ENCODE measurements at places on chromosomes 6 and 20.

DNA sequence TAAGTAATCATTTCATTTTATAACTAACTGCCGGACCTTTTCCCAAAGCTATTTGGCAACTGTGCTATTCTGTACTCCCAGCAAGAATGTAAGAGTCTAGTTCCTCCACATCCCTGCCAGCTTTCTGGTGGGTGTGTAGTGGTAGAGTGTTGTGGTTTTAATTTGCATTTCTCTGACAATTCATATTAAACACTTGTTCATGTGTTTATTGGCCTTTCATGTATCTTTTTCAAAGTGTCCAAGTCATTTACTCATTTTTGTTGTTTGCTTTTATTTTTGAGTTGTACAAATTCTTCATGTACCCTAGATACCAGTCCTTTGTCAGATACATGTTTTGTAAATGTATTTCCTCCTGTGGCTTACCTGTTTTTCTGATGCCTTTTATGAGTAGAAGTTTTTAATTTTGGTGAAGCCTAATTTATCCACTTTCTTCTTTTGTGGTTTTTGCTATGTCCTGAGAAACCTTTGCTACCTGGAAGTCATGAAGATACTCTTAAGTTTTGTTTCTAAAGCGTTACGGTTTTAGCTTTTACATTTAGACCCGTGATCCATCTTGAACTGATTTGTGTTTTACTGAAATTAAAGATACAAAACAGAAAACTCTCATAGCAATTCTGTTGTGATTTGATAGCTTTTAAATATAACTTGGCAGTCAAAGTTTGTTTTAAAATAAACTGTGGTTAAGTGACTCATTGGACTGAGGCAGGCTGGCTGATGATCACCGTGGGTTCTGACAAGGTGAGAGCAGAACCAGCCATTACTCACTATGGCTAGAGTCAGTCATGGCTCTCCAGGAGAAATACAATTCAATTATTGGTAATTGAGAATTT, 8.0 kb downstream of the MYLIP start:
- DNase-seq = peak; percentile 76

- no peak for DNase-seq
These were observed 610.4 kb upstream of the IMPG1 start for GRCh38 chr6:76682842-76683241.

DNA sequence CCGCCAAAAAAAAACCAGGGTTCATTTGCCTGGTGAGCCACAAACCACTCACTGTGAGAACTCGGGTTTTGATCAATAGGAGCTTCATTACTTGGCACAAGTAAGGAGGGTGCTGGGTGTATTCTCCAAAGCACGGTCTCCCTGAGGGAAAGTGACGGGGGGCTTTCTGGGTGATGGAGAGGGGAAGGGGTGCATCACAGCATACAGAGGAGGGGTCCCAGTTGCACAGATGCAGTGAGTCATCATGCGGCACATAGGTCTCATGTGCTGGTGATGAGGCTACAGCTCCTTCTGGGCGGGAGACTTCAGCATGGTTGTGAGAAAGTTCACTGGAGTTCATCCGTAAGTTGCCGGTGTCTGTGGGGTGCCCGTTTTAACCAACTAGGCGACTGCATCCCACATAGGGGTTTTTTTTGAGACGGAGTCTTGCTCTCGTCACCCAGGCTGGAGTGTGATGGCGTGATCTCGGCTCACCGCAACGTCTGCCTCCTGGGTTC, 36.2 kb downstream of the SUN5 start:
- DNase-seq = no peak

DNA sequence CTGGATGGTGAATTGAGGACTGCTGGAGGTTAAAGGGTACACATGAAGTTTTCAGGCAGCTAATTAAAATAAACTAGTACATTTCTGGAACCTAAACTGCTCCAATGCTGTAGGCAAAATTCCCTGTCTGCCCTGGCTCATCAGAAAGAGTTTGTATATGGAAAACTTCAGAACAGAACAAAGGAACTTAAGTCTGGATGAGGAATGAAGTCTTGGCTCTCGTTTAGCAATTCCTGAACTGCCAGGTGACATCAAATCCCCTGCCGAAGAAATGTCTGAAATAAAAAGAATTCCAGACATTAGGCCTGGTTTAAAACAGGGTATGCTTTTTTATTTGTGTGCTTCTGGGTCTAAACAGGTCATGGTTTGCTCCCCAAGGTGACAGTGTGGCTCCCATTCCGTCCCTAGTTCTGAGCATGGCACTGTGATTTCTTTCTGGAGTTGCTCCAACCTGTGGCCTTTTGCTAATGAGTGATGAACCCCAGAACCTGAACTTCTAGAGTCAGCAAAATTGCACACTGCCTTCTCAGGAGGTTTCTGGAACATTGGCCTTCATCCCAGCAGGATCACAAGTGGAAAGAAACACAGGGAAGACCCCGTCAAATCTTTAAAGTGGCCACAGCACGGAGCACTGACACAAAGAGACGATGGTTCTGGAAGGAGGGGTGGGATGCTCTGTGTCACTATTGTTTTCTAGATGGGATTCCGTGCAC, 129.4 kb upstream of the NAA20 start:
- no peak for DNase-seq

DNA sequence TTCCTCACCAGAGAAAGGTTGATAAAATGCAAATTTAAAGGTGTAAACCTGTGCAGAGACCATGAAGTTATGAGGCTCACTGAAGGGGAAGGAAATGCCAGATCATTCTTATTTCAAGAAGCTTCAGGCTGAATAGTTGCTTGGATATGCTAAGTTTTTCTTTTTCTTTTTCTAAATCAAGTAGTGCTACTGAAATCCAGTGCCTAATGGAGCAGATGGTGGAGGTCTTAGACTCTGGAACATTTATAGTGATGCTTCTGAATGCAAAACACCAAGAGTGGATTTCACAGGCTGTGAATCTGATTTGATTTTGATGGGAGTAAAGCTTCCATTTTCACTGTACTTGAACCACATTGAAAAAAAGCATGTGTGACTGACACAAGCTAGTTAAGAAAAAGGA, 151.2 kb upstream of the BEND3 start:
- no peak for DNase-seq

DNA sequence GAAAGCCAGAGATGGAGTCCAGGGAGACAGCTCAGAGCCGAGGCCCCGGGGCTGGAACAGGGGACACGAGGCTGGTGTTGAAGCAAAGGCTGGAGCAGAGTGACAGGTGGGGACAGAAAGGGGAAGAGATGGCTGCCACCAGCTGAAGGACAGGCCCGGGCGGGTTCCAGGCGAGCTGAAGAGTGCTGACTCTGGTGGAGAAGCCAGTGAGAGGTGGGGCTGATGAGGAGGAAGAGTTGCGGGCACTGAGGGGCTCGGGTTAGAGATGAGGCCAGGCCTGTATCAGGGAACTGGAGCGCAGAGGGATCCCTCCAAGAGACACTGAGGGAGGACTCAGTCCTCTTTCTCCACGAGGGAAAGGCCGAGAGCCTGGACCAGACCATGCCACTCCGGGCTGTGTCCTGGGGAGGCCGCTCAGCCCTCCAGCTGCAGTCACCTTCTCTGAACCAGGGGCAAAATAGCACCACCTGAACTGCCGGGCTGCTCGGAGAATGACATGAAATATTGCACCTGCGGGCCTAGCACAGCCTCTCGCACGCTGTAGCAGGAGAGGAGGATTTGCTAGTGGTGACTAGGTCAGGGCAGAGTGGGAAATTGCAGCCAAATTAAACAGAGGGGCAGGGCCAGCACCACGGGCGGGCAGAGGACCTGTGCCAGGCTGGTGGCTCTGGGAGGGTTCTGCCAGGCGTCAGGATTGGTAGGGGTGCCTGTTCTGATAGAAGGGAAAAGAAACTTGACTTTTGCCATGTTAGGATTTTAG, 175.9 kb downstream of the ZDHHC14 start:
- no peak for DNase-seq

DNA sequence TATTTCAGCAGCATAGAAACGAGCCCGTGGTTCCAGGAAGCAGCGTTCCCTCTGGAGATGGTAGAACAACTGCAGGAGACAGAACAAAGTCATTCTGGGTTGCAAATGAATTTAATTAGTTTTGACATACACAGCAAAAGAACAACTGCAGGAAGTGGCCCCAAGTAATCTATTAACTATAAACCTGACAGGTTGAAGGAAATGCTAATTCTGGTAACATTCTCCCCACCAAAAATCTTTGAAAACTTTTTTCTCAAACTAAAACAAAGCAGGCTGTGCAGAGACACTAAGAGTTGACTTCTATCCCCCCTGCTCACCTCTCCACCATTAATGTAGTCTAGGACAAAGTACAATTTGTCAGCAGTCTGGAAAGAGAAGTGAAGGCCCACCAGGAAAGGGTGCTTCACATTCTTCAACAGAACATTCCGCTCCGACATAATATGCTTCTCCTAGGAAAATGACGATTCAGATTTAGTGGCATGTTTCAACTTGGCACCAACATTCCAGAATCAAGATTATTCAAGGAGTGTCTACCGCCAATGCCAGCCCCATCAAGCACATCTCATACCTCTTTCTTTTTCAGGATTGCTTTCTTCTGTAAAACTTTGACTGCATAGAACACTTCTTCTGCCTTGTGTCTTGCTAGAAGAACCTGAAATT, 120.4 kb upstream of the SLC2A12 start:
- DNase-seq = no peak

DNA sequence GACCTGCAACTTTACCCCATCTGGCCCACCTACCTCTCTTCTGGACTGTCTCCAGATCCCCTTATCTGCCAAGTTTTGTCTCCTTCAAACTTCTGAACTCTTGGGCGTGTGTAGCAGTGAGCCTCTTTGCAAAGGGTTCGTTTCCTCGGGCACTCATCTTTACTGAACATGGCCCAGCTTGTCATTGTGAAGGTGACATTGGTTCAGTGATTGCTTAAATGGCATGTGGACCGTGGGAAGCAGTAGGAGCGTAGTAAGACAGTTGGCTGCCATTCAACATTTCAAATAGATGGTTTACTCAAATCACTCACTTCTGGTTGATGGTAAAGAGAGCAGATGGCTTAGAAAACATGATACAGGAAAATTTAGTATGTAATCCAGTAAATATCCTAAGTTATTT, 34.8 kb upstream of the KIF25 start:
- no peak for DNase-seq

DNA sequence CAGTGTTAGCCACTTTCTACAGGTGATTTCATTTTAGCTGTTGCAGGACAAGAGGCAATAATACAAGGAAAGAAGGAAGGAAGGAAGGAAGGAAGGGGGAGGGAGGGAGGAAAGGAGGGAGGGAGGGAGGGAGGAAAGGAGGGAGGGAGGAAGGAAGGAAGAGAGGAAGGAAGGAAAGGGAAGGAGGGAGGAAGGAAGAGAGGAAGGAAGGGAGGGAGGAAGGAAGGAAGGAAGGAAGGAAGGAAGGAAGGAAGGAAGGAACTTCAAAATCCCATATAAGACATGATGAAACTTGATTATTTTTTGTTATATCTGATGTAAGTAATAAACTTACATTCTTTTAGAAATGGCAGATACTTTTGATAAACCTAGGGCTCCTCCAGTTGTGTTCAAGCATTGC, 83.6 kb downstream of the TFAP2B start:
- no peak for DNase-seq

DNA sequence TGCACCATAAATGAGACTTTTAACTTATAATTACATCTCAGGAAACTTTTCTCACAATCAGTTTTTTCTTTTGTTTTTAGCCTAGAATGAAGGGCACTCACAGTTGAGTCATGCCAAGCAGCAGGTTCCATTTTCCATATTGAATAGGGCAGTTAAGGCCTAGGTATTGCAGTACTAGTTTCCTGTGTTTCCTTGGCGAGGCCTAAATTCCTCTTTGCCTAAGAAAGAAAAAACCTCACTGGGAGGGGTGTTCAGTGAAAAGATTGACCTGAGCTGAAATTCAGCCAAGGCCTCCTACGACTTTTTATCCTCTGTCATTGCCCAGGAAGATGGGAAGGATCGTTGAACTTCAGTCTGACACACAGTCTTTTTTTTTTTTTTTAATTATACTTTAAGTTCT, 85.5 kb downstream of the IMPG1 start:
- no peak for DNase-seq

DNA sequence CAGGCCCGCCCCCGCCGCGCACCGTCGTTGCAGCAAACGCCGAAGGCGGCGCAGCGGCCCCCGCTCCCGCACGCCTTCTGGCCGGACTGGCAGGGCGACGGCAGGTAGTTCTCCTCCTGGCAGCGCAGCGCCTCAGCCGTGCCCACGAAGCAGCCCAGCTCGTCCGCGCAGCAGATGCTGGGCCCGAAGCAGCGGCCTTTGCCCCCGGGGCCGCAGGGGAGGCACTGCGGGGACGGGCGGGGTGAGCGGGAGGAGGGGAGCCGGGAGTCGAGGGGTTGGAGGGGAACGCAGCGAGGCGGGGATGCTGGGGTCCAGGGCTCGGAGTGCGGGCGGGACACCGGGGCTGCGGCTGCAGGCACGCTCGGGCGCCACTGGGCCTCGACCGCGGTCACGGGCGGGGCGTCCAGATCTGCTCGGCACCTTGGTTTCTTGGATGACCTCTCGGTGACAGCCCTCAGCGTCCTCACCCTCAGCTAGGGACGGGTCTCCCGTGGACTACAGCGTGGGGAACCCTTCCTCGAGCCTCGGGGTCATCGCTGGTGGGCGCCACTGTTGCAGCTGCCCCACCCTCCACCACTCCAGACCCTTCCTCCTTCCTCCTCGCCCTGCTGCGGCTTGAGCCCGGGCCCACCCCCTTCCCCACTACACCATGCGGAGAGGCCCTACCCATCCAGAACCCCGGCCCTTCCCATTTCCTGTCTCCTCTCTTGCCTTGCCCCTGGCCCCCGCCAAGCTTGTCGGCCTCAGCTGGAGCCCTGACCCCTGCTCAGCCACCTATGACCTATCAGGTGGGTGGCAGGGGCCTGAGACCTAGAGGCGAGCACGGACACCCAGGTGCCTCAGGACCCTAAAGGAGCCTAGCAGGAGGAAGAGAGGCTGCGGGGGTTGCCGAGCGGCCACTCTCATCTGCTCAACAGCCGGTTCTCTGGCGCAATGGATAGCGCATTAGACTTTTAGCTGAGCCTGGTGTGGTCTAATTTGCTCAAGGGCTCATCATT, 1.3 kb downstream of the AVP start:
- DNase-seq = no peak

- DNase-seq = peak; percentile 12
These were observed 79.5 kb upstream of the ISM1 start for GRCh38 chr20:13141546-13141945.

GRCh38 chr6:84078335-84078734, 44.8 kb downstream of the MRAP2 start:
- no peak for DNase-seq

DNA sequence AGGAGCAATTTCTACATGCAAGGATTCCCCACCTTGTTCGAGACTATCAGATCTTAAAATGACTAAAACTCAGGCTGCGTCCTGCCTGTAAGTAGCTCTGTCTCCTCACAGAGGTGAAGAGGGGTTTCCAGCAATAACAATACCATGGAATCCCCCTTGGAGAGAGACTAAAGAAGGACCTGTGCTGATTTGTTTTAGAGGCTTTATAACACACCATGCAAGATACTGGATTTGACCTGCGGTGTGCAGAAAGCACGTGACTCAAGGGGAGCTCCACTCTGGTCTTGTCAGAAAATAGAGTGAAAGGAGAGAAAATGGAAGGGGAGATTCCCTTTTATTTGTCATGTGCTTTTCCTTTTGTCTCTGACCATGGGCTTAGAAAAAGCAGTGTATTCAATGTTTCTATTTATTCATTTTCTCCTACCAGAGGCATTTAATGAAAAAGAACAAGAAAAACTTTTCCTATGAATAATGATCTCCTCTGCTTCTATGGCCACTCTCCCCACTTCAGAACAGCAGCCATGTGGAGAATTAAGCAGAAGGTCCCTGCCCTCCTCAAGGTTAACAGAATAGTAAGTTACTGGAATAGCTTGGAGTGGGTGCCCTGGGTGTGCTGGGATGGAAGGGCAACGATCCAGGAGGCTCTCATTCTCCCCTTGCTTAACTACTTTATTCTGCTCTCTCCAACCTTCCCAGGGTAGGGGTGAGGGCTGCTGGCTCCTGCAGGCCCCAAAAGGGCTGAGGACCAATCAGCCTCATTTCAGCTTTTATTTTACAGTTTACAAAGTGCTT, 19.2 kb upstream of the MRPS10 start:
- no peak for DNase-seq
